Daoy (cell line): ENCODE measurements at places on chromosomes 12 and 14.

DNA sequence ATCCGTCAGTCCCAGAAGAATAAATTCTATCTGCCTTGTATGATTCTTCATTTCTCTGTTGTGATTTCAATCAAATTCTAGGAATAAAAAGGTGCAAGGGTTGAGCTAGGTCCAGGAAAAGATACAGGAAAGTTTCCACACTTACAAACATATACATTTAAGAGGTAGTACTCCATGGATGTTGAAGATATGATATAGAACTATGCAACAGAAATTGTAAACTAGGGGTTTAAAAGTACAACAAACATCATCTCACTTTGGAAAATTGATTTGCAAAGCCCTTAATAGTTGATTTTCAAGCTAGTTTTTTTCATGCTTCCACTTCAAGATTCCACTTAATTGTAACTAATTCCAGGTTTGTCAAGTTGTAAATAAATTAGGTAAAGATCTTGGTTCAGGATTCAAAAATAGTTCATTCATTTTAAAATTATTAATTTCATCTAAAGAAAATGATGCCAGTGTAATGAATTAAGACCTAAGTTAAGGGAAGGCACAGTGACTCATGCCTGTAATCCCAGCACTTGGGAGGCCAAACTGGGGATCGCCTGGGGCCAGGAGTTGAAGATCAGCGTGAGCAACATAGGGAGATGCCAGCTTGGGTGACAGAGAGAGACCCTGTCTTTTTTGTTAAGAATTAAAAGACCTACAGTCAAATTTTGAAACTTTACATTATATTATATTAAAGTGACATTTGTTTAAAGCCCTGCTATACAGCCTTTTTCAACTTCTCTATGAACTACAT lies at the start of gene OR6C70:
Gene OR6C70, minus strand, starts transcription at position 51 of the 742 bp plus-strand sequence. Its CDS starts 0 bp downstream, at position 51.
- DNase-seq, result peak; percentile 92

GRCh38 chr14:64733321-64733720 lies 29.1 kb downstream of the PLEKHG3 start:
- no peak for DNase-seq

DNA sequence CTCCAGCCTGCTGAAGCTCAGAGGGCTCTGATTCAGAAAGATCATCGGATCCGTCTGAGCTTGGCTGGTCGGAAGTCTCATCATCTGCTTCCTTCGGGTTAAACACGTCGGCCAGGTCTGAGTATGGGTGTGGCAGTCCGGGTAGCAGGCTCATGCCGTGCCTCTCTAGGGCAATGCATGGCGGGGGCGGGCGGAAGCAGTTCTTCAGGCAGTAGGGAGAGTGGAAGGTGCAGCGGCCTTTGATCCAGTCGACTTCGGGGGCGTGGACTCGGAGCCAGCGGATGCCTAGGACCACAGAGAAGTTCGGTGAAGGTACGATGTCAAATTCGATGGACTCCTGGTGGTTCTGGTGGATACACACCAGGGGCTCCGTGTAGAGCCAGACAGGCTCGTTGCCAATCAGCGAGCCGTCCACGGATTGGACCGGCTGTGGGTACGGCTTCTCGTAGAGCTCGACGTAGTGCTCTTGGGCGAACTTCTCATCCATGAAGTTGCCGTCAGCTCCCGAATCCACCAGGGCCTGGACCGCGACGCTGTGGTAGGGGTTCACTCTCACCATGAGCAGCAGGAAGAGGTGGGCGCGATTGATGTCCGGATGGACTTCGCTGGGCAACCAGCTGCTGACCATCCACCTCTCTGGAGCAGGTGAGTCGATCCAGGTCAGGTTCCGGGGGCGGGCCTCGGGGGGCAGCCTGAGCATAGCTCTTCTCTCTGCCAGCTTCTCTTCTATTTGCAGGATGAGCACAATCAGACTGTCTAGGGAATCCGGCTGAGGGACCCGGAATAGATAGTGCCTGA lies 20.3 kb downstream of the RTL1 start:
- no peak for DNase-seq

- DNase-seq, result peak; percentile 23
Measured at GRCh38 chr14:30550335-30550734, 8.6 kb upstream of the G2E3 start.
